Stimulated activated CD8-positive, alpha-beta memory T cell treated with anti-CD3 and anti-CD28 coated beads, Interleukin-7, amount 100 ng/mL, for 1 hour (primary cell): ENCODE measurements at places on chromosomes 12 and 14.

DNA sequence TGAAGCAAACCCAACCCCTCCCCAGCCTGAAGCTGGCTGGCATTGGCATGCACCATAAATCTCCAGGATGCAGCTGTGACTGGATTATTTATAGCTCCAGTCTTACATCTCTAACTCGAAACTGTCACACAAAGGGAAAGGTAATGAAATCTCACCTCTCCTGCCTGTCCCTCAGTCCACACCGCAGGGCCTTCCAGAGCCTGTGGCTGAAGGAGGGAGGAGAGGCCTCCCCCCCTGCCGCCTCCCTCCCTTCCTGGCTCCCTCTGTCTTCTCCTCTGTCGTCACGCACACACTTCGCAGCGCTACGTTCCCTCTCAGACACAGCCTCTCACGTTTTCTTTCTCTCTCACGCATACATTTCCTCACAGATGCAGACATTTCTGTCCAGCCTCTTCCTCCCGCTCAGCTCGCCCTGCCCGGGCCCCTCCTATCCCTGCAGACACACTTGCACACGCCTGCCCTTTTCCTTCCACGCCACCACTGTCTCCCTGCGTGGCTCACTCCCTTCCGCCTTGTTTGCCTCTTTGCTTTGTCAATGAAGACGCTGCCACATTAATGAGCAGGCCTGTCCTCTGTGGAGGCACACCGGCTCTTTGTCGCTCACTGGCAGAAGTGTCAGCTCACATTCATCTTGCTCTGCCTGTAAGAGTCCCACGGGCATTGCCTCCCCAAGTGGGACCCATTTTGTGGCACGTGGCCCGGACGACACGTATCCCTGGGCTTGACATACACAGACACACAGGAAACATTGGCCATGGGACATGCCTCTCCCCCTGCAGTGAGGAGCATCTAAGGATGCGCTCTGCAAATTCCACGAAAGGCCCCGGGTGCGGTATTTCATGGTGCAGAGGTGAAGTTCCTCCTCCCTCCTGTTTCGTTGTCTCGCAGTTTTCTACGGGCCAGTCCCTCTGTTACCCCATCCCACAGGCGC, 27.9 kb downstream of the IRF2BPL start:
- no peak for DNase-seq

DNA sequence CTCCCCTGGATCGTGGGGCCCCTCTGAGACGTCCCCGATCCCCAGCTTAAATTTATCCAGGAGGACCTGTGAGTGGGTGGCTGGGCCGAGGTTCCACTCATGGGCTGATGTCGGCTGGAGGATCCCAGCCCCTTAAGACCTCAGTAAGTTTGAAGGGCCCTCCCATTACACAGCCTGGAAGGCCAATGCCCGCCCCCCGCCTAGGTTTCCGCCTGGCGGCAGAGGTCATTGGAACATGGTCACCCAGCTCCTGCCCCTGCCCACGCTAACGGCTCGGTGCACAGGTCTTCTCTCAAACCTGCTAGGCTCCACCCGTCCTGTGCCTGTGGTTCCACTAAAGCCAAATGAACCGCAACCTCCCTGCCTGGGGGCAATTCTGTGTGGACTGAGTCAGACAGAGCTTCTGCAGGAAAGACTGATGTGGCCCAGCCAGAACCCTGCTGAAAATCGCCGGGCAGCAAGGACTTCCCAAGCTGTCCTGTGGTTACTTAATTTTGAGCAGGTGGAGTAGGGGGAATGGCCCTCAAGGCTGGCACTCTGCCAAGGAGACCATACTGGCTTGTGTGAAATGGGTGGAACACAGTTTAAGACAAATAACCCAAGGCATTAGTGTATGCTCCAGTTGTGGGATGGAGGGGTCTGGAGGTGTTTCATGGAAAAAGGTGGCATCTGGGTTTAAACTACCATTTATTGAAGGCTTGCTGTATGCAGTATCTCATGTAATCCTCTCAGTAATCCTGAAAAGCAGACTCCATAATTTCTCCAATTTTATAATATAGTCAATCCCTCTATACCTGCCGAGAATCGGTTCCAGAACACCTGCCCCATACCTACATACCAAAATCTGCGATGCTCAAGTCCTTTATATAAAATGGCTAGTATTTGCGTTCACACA, 903 bp upstream of the NT5DC3 start:
- peak; percentile 11 for DNase-seq

DNA sequence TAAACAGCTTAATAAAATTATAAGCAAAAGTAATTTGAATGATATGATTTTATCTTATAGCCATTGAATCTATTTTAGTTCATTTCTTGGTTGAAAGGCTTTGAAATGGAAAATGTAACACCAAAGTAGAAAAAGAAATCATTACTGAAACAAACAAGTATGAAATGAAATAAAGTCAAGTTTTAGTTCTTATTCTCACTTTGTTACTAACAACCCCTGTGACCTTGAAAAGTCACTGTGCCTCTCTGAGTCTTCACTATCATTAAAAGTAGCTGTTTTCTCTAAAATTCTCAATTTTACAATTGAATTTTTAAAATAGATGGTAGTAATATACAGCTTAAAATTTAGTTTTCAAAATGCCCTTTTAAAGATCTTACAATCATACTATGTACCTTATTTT, 32.4 kb upstream of the SLC17A8 start:
- DNase-seq: no peak

DNA sequence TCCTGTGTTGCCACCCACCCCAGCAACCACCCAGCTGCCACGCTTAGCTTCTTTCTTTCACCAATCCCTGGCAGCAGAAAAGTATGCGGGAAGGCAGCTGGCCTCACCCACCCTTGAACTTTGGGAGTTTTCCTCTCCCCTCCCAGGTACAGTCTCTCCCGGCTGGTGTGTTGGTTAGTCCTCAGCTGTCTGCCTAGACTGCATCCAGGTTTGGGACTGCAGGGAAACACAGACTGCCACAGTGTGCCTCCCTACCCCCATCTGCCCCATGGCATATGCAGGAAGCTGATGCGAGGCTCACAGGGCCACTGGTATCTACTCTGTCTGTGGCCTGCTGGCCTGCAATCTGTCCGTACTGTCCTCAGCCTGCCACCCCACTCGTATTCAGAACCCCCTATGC, 2.1 kb downstream of the CD9 start:
- no peak for DNase-seq

DNA sequence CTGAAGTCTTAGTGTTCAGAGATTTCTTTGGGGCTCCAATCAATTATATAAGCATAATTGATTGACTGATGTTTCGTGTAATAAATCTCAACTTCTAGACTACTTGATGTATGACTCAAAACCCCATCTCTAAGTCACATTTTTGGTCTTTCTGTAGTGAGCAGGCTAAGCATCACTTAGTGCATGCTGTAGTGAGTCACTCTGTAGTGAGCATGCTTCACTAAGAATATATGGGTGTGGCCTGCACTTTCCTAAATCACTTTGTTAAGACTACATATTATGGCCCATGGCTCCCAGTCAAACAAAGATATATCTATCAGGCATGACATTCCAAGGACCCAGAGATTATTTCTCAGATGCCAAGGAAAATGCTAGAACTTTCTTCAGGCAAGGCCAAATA, 909.4 kb upstream of the LRFN5 start:
- DNase-seq: no peak

GRCh38 chr14:54533100-54533499, 23.4 kb downstream of the CGRRF1 start:
- no peak for DNase-seq

- no peak for DNase-seq
Observed at GRCh38 chr14:84468153-84468552, 1061.8 kb upstream of the FLRT2 start.

- no peak for DNase-seq
Observed at GRCh38 chr14:75907756-75908359, 73.9 kb downstream of the TGFB3 start.

DNA sequence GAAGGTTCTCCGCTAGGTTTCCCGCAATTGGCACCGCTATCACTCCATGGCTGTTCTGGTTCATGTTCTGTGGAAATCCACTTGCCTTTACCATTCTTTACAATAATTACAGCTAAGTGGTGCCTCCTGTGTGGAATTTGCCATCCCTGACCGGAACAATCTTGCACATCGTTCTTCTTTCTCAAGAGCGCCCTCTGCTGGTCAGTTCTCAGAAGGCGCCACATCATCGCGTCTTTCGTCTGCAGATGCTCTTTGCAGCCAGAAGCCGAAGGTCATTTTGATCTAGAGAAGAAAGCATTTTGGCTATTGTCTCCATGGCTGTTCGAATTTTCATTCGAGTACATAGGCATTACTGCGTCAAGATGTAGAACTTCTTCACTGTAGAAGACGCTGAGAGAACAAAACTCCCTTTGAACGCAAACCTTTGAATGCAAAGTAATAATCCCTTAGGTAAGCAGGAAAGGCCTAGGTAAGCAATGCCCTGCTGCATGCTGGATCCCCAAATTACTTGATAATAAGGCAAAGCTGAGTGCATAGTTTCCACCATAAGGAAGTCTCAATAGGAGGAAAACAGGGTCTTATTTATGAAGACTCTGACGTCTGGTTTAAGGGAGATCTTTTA, 10.1 kb upstream of the RTRAF start:
- peak; percentile 80 for DNase-seq

- DNase-seq: no peak
Observed at GRCh38 chr12:106840243-106840642, 65.8 kb downstream of the RIC8B start.

GRCh38 chr12:114961491-114961890, 277.5 kb upstream of the TBX3 start:
- DNase-seq: no peak

- no peak for DNase-seq
Observed at GRCh38 chr12:58174316-58174715, 232.9 kb downstream of the ATP23 start.

DNA sequence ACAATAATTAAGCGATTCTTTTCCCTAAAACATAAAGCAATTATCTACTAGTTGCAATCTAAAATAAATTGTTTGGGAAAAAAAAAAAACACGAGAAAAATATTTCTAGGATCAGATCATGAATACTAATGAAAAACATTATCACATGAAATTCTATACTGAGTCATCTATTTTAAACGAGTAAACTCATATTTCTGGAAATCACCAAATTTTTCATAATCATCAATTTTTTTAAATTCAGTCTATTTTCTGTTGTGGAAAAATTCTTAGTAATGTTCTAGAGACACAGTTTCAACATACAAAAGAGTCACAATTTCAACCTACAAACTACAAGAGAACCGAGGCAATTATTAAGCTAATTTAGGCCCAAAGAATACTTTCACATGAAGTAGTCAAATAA, 245.6 kb upstream of the SOX5 start:
- no peak for DNase-seq

DNA sequence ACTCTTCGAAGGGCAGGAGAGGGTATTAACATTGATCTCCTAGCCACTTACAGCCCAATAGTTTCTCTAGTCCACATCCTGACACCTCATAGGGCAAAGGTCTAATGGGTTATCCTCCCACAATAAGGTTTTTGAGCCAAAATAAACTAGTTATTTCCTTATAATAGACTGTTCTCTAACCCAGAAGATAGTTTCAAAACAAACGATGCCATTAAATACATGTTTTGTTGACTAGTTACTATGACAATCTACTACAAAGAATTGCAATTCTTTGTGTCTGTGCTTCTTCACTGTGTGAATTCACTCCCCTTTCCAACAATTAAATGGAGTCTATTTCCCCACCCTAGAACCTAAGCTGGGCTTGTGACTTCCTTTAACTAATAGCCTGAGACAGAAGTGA, 6.4 kb upstream of the ACTR10 start:
- no peak for DNase-seq

DNA sequence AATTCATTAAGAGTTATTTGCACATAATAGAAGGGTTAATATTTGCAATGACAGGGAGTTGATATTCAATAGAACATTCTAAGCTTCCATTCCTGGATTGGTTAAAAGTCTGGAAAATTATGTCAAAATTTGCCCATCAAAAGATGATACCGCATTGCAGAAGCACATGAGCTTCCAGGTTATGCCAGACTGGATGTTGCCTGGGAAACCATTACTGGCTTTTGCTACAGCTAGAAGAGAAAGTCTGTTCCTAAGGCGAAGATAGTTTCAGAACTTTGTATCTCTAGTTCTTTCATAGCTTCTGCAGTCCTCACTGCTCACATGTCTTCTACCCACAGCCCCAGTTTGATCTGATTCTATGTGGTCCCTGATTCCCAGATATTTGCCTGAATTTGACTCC, 122.4 kb upstream of the AMIGO2 start:
- no peak for DNase-seq

GRCh38 chr12:27818401-27818918, 38.4 kb upstream of the MANSC4 start:
- no peak for DNase-seq

GRCh38 chr12:12171991-12172511, 94.8 kb downstream of the LRP6 start:
- DNase-seq: no peak

- DNase-seq: no peak
Observed at GRCh38 chr12:20985399-20985798, 145.6 kb upstream of the SLCO1B1 start.

- no peak for DNase-seq
Observed at GRCh38 chr14:34297786-34298520, 164.1 kb downstream of the SPTSSA start.

GRCh38 chr14:29465095-29465494, 462.6 kb downstream of the PRKD1 start:
- DNase-seq: no peak

DNA sequence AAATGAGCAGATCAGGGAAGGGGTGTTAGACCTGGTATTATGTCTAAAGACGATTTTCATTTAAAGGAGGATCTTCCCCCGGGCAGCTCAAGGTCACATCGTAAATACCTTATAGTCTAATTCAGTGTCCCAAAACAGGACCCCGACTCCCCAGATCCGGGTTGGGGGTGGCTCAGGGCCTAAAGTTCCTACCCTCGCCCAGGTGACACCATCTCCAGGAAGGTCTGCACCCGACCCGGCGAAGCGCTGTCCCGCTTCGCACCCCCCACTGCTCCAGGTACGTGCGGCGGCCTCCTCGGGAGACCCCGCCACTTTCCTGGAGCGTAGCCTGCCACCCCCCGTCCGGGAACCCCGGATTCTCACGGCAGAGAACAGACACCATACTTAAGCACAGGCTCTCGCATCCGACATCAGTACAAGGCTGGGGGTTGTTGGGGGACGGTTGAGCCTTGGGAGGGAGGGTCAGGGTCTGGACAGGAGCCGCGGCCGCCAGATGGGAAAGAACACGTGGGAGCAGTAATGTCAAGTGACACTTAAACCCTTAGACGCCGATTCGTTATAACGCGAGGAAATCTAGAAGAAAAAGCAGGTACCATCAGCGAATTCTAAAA, 556 bp downstream of the TIMM9 start:
- peak; percentile 27 for DNase-seq

DNA sequence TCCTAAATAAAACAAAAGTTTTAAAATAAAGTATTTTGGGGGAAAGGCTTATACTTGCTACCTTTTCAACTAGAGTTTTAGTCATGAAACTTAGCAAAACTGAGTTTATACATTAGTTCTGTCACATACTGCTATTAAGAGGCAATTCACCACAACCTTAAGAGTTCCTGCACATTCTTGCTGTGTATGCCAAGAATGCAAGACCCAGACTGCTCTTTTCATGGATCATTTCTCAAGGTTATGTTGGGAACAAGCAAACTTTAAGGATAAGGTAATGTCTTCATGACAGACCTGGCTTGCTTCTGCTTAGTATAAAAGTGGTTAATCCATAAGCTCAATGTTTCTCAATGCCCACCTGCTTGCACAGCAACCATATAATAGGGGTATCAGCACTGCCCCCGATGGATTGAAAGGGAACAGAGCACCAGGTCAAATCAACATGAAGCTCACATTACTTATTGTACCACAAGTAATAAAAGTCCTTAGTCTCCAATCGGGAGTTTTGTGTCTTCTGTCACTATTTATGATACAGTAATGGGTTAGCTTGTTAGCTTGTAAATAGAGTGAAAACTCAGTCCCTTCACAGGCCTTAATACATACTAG, 67.6 kb downstream of the KIF21A start:
- DNase-seq: no peak

GRCh38 chr12:2640709-2641108, 154.1 kb upstream of the FKBP4 start:
- no peak for DNase-seq
